ENCODE measurements at places on chromosomes 5 and 9.
A peak's percentile ranks its signal among the peaks of the same experiment; 100 is the strongest.

DNA sequence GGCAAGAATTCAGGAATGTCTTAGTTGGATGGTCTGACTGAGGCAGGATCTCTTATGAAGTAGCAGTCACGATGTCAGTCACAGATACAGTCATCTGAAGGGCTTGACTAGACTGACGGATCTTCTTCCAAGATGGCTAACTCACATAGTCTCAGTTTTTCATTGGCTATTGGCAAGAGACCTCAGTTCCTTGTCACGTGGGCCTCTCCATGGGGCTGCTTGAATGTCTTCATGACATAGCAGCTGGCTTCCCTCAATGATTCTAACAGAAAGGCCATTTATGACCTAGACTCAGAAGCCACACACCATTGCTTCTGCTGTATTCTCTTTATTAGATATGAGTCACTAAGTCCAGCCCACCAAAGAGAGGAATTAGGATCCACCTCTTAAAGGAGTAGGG is 4.7 kb downstream of the APC start:
- H3K4me1 ChIP-seq: no peaks in the 10 kb centered on the region
- DNase-seq: peak; percentile 31
- H3K27me3 ChIP-seq: no peaks in the 10 kb centered on the region
- no peaks in the 10 kb centered on the region for H3K36me3 ChIP-seq
- H3K4me3 ChIP-seq: no peak overlapping the region

- no peak overlapping the region for H3K4me3 ChIP-seq
- DNase-seq: peak; percentile 61
- no peaks in the 10 kb centered on the region for H3K36me3 ChIP-seq
Observed at GRCh38 chr5:128920345-128921215, 44.7 kb upstream of the SLC27A6 start.

DNA sequence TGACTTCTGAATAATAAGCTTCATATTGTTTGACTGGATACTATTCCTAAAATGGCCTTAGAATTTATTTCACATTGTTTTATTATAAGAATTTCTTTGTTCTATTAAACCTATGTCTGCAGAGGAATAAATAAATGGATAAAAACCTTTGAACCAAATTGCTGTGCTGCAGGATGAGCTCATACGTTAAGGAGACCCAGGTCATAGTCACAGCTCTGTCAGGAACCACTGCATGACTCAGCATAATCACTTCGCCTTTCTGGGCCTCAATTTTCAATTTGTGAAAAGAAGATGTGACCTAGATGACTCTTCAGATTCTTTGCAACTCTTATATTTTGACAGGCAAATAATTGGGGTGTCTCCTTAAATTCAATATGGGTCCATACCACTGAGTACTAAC is 36.7 kb upstream of the HMHB1 start:
- no peak overlapping the region for H3K27ac ChIP-seq
- no peak overlapping the region for H3K4me3 ChIP-seq
- H3K27me3 ChIP-seq: no peaks in the 10 kb centered on the region
- peaks cover 5% of the 10 kb centered on the region for H3K4me1 ChIP-seq
- DNase-seq: peak; percentile 66

DNA sequence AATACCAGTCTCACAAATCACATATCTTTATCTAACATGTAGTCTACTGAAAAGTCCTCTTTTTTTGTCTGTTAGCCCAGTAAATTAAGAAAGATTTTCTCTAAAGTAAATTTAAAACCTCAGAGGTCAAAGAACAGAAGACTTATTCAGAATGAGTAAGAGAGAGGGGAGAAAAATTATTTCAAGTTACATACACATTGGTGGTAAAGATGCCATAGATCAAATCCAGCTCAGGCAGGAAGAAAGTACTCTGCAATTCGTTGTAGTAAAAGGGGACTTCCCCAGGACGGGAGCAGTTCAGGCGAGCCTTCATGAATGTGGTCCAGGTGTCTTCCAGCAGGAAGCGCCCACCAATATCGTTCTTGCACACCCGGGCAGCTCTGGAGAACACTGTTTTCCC is 344.1 kb downstream of the SEMA5A start:
- peaks cover 8% of the 10 kb centered on the region for H3K4me1 ChIP-seq
- peak; percentile 56 for DNase-seq
- no peaks in the 10 kb centered on the region for H3K36me3 ChIP-seq
- no peak overlapping the region for H3K4me3 ChIP-seq

DNA sequence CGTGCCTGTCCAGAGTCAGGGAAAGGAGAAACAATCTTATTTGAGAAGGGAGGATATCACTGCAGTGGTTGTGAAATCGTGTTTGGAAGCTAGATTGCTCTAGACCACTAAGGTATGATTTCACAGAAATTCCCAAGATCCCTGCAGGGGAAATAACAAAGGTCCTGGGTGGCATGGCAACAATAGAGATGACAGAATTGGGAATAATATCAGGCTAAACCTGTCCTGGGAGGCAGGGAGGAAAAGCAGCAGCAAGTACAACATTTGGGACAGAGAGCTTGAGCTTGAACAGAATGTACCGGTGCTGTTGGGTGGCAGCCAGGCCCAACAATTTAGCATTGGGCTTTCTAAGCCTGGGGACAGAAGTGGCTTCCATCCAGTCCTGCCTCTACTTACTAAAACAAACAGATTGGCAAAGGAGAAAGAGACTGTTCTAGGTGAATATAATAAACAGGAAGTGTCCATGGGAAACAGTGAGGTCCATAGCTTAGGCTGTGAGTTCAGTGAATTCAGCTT is 17.0 kb upstream of the ARHGAP26 start:
- H3K36me3 ChIP-seq: no peaks in the 10 kb centered on the region
- H3K27me3 ChIP-seq: no peaks in the 10 kb centered on the region
- no peak overlapping the region for H3K27ac ChIP-seq
- DNase-seq: peak; percentile 20
- no peak overlapping the region for H3K4me3 ChIP-seq
- no peaks in the 10 kb centered on the region for H3K4me1 ChIP-seq

DNA sequence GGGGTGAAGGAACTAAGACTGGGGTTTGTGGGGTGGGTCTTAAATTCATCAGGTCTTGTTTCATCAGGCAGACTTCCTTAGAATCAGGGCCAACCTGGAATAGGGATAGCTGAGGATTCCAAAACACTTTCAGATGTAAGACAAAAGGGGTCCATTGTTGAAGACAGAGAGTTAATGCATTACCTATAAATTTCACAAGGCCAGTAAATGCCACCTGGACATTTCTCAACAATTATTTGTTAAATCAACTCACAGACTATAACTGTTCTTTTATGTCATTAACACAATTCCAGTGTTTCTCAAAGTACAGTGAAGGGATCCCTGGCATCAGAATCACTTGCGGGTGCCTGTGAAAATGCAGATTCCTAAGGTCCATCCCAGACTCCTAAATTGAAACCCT is 2.8 kb downstream of the MARCHF3 start:
- no peak for DNase-seq
- H3K36me3 ChIP-seq: no peaks in the 10 kb centered on the region

DNA sequence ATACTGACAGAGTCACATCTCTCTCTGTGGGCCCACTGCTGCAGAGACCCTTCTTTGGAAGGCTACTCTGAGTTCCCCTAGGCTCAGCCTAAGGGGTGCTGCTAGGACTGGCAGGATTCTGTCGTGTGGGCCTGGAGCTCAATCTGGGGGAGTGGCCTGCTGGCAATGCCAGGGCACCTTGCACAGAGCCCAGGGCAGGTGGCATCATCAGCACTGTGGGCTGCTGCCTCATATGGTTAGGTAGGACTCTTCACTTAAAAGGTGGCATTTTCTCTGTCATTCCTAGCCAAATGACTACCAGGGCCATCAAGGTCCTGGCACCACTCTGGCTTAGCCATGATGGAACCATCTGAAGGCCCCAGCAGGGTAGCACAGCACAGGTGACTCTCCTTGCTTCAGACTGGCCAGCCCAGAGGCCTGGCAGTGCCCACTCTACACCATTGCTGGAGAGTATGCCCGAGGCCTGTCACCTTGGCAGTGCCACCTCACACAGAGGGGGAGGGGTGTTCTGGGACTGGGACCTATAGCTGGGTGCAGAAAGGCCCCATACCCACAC is 21.9 kb downstream of the PITX1 start:
- no peaks in the 10 kb centered on the region for H3K27me3 ChIP-seq
- H3K4me3 ChIP-seq: no peak overlapping the region
- H3K36me3 ChIP-seq: no peaks in the 10 kb centered on the region
- DNase-seq: no peak
- no peaks in the 10 kb centered on the region for H3K4me1 ChIP-seq
- no peak overlapping the region for H3K27ac ChIP-seq

- no peak overlapping the region for H3K4me3 ChIP-seq
- H3K36me3 ChIP-seq: no peaks in the 10 kb centered on the region
- DNase-seq: peak; percentile 19
- no peak overlapping the region for H3K27ac ChIP-seq
- H3K4me1 ChIP-seq: peaks cover 9% of the 10 kb centered on the region
- no peaks in the 10 kb centered on the region for H3K27me3 ChIP-seq
Observed at GRCh38 chr5:14928661-14929060, 57.1 kb upstream of the ANKH start.
